ENCODE measurements at places on chromosomes 16 and 17. TPM values are rescaled to one million over a fixed set of nuclear protein-coding genes. Genes with fewer than 3 reads are reported as not detected.

CA5A gene
- not detected for polyA plus RNA-seq

TRIM72 gene
- 0.15 TPM for polyA plus RNA-seq

TP53TG3B gene
- polyA plus RNA-seq = not detected

SOX8 gene
- 0.50 TPM for polyA plus RNA-seq

DLG4 gene
- polyA plus RNA-seq = 5.8 TPM

SLFN12L gene
- not detected for polyA plus RNA-seq

CHST4 gene
- polyA plus RNA-seq = not detected

EME1 gene
- polyA plus RNA-seq = 1.2 TPM

CTRB2 gene
- polyA plus RNA-seq = 26.6 TPM

GPR142 gene
- polyA plus RNA-seq = not detected

NPIPA8 gene
- 4.9 TPM for polyA plus RNA-seq

ZG16 gene
- polyA plus RNA-seq = not detected

CASKIN2 gene
- polyA plus RNA-seq = 5.4 TPM

LRRC37A gene
- polyA plus RNA-seq = 0.98 TPM

EPX gene
- not detected for polyA plus RNA-seq

KIF19 gene
- polyA plus RNA-seq = 0.20 TPM

CCDC154 gene
- 3.1 TPM for polyA plus RNA-seq

KRT25 gene
- polyA plus RNA-seq = not detected

KRTAP4-6 gene
- polyA plus RNA-seq = not detected

TEKT3 gene
- polyA plus RNA-seq = 2.7 TPM

METTL2A gene
- polyA plus RNA-seq = 9.9 TPM

SPEM3 gene
- polyA plus RNA-seq = not detected

RGS9 gene
- polyA plus RNA-seq = 9.0 TPM

PRR29 gene
- 0.50 TPM for polyA plus RNA-seq

MAF gene
- 11.3 TPM for polyA plus RNA-seq
